Type B pancreatic cell (in vitro differentiated cells): ENCODE measurements at places on chromosomes 2 and 18.

DNA sequence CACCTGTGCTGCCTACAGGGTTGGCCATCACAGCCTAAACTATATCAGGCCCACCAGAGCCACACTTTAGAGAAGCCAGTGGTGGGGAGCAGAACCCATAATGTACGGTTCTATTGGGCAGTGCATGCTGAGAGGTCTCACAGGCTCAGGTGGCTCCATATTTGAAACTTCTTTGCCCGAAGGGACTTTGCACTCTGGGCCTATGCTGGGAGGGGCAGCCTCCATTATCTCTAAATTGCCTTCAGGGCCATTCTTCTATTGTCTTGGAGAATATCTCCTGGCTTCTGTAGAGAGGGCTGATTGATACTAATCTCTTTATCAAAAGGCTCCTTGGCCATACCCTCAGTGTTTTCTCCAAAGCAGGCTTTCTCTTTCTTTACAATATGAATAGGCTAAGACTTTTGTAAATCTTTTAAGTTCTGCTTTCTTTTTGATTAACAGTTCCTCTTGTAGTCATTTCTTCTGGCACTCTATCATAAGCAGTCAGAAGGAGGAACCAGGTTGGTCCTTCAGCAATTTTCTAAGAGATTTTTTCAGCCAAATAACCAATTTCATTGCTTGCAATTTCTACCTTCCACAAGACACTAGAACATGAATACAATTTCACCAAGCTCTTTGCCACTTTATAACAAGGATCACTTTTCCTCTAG, 44.5 kb downstream of the RPE start:
- H3K4me1 ChIP-seq, result no peaks in the 10 kb centered on the region
- no peaks in the 10 kb centered on the region for H3K27me3 ChIP-seq
- DNase-seq, result no peak
- H3K27ac ChIP-seq, result no peak overlapping the region

DNA sequence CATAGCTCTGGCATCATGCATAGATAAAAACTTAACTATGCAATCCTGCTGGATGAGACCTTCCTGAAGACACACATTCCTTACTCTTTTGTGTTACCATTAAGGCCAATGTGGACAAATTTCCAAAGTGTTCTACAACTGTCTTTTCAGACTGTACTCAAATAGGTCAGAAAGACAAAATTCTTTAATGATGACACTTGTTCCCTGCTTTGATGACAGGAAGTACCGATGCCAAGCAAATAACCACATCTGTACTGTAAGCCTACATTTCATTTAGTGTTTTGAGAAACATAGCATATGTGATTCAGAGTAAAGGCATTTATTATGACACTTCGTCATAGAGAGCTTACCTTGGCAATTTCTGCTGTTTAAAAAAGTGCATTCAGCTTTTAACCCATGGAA, 55.0 kb downstream of the PMAIP1 start:
- no peak overlapping the region for H3K4me3 ChIP-seq
- no peak overlapping the region for H3K27ac ChIP-seq
- DNase-seq, result no peak
- no peaks in the 10 kb centered on the region for H3K36me3 ChIP-seq

DNA sequence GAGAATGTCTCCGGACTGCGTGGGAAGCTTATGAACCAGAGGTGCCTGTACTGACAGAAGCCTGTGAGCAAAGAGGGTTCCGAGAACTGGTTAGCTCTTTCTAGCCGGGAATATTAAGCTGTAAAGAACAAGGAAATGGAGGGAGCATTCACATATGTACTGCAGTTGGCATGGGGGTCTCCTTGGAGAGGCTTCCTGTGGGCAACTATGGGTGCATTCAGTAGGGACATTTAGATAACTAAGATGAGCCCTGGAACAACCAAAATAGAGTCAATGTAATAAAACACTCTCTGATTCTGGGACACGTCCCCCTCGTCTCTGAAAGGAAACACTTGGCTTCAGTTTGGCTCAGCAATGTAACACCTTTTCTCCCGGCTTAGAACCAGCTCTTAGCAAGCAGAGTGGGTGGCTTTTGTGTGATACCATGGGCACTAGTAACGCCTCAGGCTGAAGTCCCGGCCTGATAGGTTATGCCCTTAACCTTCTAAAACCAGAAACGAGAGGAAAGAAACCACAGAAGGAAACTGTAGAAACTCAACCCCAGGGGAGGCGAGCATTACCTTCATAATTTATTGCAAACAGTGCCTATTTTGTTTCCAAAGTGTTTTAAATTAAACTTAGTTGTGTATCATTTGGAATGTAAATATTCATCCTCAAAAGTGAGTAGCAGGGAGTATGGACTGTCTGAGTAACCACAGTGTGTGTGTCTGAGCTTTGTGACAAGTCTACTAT, 48.8 kb upstream of the LPIN2 start:
- no peaks in the 10 kb centered on the region for H3K27me3 ChIP-seq
- peaks cover 18% of the 10 kb centered on the region for H3K4me1 ChIP-seq
- H3K27ac ChIP-seq, result no peak overlapping the region
- no peaks in the 10 kb centered on the region for H3K36me3 ChIP-seq

- DNase-seq, result no peak
- no peak overlapping the region for H3K27ac ChIP-seq
- no peak overlapping the region for H3K4me3 ChIP-seq
- peaks cover 26% of the 10 kb centered on the region for H3K4me1 ChIP-seq
- H3K36me3 ChIP-seq, result peaks cover 7% of the 10 kb centered on the region
- H3K27me3 ChIP-seq, result no peaks in the 10 kb centered on the region
Observed at GRCh38 chr2:106269591-106270291, 75.6 kb upstream of the UXS1 start.

GRCh38 chr2:228728961-228729360, 542.1 kb downstream of the PID1 start:
- DNase-seq, result no peak
- H3K36me3 ChIP-seq, result no peaks in the 10 kb centered on the region
- no peak overlapping the region for H3K4me3 ChIP-seq
- H3K4me1 ChIP-seq, result no peaks in the 10 kb centered on the region

- no peaks in the 10 kb centered on the region for H3K27me3 ChIP-seq
- H3K4me3 ChIP-seq, result no peak overlapping the region
- no peak for DNase-seq
Observed at GRCh38 chr2:167127135-167127534, 238.9 kb downstream of the XIRP2 start.

GRCh38 chr18:26425148-26425531, 123.2 kb downstream of the KCTD1 start:
- H3K4me1 ChIP-seq, result peaks cover 9% of the 10 kb centered on the region
- H3K36me3 ChIP-seq, result no peaks in the 10 kb centered on the region
- H3K4me3 ChIP-seq, result no peak overlapping the region
- H3K27me3 ChIP-seq, result no peaks in the 10 kb centered on the region

GRCh38 chr2:70785137-70785911, 5.1 kb downstream of the FIGLA start:
- H3K27me3 ChIP-seq, result peaks cover 74% of the 10 kb centered on the region
- H3K36me3 ChIP-seq, result no peaks in the 10 kb centered on the region
- no peak overlapping the region for H3K4me3 ChIP-seq
- H3K27ac ChIP-seq, result no peak overlapping the region

DNA sequence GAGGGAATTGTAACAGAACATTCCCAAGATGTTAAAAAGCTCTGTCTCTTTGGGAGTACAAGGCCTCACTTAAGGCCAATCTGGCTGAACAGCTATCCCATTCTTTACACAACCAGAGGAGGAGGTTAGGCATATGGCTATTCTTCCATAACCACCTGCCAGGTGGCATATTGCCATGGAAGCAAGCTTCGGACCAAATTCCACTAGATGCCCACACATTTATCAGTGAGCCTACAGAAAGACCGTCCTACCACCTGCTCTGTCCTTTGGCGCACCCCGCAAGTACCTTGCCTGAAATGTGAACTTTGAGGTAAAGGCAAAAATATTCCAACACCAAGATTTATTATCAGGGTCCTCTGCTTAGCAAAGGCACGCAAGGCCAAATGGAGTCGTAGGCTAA, 519.9 kb upstream of the TNP1 start:
- peaks cover 27% of the 10 kb centered on the region for H3K27me3 ChIP-seq
- no peak overlapping the region for H3K27ac ChIP-seq
- no peaks in the 10 kb centered on the region for H3K4me1 ChIP-seq
- H3K4me3 ChIP-seq, result no peak overlapping the region
- no peak for DNase-seq

DNA sequence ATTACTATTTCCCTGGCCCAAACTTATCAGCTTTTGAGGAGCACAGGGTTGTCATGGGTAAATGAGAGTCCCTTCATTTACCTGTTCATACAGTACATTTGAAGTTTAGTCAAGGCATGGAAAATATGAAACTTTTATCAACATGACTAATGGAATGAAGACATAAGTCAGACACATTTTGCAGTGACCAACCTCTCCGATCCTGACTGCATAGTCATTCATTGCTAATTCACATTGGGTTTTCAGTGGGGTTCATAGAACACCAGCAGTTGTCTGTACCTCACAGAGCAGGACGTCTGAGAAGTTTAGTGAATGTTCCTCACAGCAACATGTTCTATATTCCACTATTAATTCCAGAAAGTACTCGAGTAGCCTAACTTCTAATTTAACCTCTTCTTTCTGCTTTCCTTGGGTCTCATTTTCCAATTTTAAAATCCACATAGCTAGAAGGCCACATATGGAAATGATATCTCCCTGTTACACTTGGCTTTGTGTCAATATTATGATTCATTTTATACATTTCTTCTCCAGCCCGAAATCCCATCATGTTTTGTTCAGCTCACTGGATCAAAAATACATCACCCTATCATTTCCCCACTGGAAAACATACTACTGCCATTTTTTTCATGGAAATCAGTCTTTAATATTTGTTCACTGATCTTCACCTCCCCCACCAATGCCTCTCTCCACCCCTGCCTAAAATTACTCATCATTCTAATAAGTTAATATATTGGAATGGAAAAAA, 65.9 kb downstream of the CDH20 start:
- no peak for DNase-seq
- peaks cover 4% of the 10 kb centered on the region for H3K4me1 ChIP-seq
- no peak overlapping the region for H3K27ac ChIP-seq

- peaks cover 4% of the 10 kb centered on the region for H3K4me1 ChIP-seq
- H3K27ac ChIP-seq, result no peak overlapping the region
- H3K36me3 ChIP-seq, result no peaks in the 10 kb centered on the region
- no peaks in the 10 kb centered on the region for H3K27me3 ChIP-seq
- no peak for DNase-seq
Observed at GRCh38 chr2:230160112-230160660, 59.6 kb downstream of the SP110 start.

GRCh38 chr2:68089961-68090360, 27.2 kb upstream of the C1D start:
- no peak overlapping the region for H3K4me3 ChIP-seq
- no peaks in the 10 kb centered on the region for H3K36me3 ChIP-seq
- H3K27me3 ChIP-seq, result peaks cover 6% of the 10 kb centered on the region
- H3K27ac ChIP-seq, result no peak overlapping the region
- DNase-seq, result no peak

DNA sequence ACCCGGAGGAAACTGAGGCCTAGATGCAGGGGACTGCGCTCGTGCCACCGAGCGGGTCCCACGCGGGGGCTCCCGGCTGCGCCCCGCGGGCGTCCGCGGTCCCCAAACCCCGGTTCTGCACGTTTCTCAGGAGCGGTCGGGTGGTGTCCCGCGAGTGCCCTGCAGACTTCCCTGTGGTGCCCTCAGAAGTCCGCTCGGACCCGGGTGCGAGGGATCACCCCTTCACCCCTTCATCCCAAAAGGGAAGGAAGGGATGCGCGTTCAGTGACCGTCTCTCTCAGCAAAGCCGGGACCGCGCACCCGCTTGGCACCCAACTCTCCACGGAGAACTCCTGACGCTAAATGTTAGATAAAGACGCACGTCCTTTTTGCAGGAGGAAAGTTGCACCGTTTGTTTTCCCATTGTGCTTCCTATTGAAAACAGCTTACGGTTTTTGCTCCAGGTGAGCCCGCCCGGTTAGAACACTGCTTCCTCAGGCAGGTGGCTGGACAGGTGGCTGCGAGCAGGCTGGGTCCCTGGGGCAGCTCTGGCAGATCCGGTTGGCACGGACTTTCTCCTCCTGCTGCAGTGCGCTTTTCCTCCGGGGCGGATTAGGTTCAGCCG, 779 bp downstream of the DGKD start:
- H3K27me3 ChIP-seq, result peaks cover 54% of the 10 kb centered on the region
- H3K36me3 ChIP-seq, result peaks cover 20% of the 10 kb centered on the region
- DNase-seq, result no peak
- peak overlapping the region; percentile 79 for H3K27ac ChIP-seq

DNA sequence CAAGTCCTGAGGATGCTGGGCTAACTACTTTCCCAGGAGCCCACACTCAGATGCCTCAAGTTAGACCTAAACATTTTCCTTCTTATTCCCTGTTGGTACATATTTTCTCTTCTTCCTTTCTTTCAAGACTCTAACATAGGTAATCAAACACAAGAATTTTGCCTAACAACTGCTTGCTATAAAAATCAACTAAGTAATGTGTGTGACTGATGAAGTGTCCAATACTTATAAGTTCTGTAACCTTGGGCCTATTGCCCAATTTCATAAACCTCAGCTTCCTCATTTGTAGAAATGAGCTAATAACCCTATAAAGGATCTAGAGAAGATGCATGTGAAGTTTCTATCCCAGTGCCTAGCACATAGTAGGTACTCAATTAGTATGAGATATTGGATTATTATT, 31.6 kb upstream of the PIK3C3 start:
- no peak for DNase-seq
- H3K27ac ChIP-seq, result no peak overlapping the region
- peaks cover 7% of the 10 kb centered on the region for H3K4me1 ChIP-seq

DNA sequence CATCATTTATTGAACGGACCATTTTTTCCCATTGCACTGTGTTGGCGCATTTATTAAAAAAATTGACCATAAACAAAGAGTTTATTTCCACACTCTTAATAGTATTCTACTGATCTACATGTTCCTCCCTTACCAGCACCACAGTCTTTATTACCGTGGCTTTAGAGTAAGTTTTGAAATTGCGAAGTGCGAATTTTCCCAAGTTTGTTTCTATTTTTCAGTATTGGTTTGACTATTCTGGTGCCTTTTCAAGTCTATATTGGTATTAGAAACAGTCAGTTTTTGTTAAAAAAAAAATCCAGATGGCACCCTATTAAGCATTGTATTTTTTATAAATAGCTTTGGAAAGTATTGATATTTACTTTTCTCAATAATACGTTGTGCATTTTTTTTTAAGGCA, 795.1 kb upstream of the HS6ST1 start:
- no peaks in the 10 kb centered on the region for H3K27me3 ChIP-seq
- H3K36me3 ChIP-seq, result no peaks in the 10 kb centered on the region
- H3K4me3 ChIP-seq, result no peak overlapping the region
- H3K4me1 ChIP-seq, result peaks cover 6% of the 10 kb centered on the region

DNA sequence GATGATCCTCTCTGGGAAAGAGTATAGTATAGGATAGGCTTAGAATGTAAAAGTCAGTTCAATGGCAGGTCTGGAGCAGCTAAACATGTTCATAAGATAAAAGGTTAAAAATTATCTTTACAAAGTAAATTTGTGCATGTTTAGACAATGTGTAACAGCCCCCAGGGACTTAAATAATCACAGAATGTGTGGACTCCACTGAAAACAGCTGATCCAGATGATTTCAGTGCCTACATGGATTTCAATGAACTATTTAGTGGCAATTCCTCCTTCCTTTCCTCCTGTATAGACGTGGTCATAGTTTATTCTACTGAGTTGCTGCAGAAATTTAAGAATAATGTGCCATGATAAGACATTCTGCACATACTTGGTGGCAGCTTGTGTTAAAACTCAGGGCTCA, 42.9 kb downstream of the ARHGEF33 start:
- H3K4me1 ChIP-seq, result no peaks in the 10 kb centered on the region
- no peak overlapping the region for H3K4me3 ChIP-seq
- H3K36me3 ChIP-seq, result no peaks in the 10 kb centered on the region
- no peak overlapping the region for H3K27ac ChIP-seq

GRCh38 chr18:28760299-28760698, 583.4 kb upstream of the CDH2 start:
- peaks cover 11% of the 10 kb centered on the region for H3K4me1 ChIP-seq
- no peak overlapping the region for H3K27ac ChIP-seq

GRCh38 chr2:172878260-172878659, 142.6 kb downstream of the RAPGEF4 start:
- H3K36me3 ChIP-seq, result peaks cover 4% of the 10 kb centered on the region
- no peak for DNase-seq
- peaks cover 3% of the 10 kb centered on the region for H3K4me1 ChIP-seq
- no peak overlapping the region for H3K4me3 ChIP-seq
- no peaks in the 10 kb centered on the region for H3K27me3 ChIP-seq
- no peak overlapping the region for H3K27ac ChIP-seq
